ENCODE measurements at places on chromosomes 7 and 10. TPM values are rescaled to one million over a fixed set of nuclear protein-coding genes. Genes with fewer than 3 reads are reported as not detected.

DNA sequence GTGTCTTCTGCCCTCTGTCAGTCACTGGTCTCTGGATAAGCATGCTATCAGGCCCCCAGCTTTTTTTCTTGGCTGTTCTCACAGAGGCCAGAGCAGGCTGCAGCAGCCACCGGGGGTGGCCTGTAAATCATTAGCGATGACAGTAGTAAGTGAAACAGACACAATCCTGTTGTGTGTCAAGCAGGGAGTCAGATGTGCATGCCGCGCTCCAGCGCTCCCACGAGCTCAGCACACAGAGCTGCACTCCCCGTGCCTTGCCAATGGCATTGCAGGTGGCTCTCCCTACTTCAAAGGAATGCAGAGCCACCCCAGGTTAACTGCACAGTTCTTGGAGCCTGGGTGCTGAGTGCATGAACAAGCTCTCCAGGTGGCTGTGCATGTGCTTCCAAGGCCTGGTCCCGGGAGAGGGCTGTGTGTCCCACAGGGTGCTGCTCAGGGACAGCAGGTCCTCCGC, 226.1 kb downstream of the GLRX3 start:
- no peak for DNase-seq
- no peak overlapping the region for H3K27ac ChIP-seq
- no peaks in the 10 kb centered on the region for H3K36me3 ChIP-seq
- H3K27me3 ChIP-seq = no peaks in the 10 kb centered on the region
- H3K4me1 ChIP-seq = no peaks in the 10 kb centered on the region

- H3K27me3 ChIP-seq = no peaks in the 10 kb centered on the region
- peaks cover 34% of the 10 kb centered on the region for H3K4me1 ChIP-seq
- H3K4me3 ChIP-seq = no peak overlapping the region
- H3K36me3 ChIP-seq = no peaks in the 10 kb centered on the region
- peak overlapping the region; percentile 26 for H3K27ac ChIP-seq
Observed at GRCh38 chr10:131145756-131146155, 165.8 kb downstream of the TCERG1L start.

DNA sequence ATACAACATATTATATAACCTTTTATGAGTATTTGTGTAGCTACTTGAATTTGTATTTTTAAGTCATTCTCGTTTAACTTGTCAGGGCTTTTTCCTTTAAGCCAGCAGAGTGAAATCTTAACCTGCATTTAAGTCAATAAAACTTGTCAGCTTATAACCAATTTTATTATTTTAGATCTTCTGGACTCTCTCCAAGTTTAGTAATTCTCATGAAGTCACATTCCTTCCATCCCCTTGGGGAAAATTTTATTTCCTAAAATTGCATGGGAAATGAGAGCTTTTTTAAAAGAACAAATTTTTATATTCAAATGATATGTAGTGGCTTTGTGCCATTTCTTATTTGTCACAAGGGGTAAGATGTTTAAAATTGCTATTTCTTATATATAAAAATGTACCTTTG, 74.0 kb downstream of the SEPTIN7 start:
- H3K27me3 ChIP-seq = no peaks in the 10 kb centered on the region
- no peak overlapping the region for H3K4me3 ChIP-seq
- peak; percentile 50 for DNase-seq
- H3K27ac ChIP-seq = peak overlapping the region; percentile 13
- H3K36me3 ChIP-seq = peaks cover 3% of the 10 kb centered on the region
- H3K4me1 ChIP-seq = peaks cover 24% of the 10 kb centered on the region

DNA sequence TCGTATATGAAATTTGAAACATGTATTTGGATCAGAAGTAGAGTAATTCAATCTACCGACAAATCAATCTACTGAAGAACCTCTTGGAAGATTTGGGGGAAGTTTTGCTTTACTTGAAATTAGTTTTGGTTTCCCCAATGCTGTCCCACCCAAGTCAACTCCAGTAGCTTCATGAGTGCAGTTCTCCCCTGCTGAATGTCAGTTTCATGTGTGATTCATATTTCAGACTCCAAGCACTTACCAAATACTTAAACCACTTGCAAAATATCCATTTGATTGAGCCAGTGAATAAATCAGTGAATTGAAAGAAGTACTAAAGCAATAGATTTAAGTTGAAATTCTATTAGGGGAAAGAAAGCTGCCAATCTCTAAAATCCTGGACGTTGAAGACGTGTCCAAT, 9.3 kb downstream of the CALML5 start:
- no peak overlapping the region for H3K4me3 ChIP-seq
- H3K4me1 ChIP-seq = no peaks in the 10 kb centered on the region
- DNase-seq = no peak

- no peak for DNase-seq
- no peaks in the 10 kb centered on the region for H3K27me3 ChIP-seq
- H3K27ac ChIP-seq = no peak overlapping the region
- no peaks in the 10 kb centered on the region for H3K36me3 ChIP-seq
Observed at GRCh38 chr10:97514344-97514743, 15.6 kb downstream of the UBTD1 start.

GRCh38 chr7:5697754-5698424, 83.6 kb downstream of the RNF216 start:
- no peak for DNase-seq
- H3K4me1 ChIP-seq = peaks cover 8% of the 10 kb centered on the region
- no peak overlapping the region for H3K4me3 ChIP-seq

DNA sequence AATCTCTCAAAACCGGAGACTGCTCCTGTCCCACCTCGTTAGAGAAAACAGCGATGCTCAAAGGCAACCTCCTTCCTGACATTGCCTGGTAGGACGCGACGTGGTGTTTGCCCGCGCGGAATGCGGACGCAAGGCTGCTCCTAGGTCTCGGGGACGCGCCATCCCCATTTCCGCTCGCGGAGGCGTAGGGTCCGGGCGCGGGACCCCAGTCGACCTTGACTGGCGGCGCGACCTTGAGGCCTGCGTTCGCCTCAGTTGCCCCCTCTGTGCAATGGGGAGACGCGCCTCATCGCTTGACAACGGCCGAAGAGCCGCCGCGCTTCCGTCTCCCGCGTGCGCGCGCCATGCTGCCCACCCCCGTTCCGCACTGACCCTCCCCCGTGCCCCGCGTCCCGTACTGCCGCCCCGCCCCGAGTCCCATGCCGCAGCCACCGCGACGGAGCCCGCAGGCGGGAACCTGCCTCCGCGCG, 412 bp upstream of the PPIA start:
- peaks cover 37% of the 10 kb centered on the region for H3K36me3 ChIP-seq
- H3K4me3 ChIP-seq = peak overlapping the region; percentile 64
- peaks cover 18% of the 10 kb centered on the region for H3K4me1 ChIP-seq
- no peaks in the 10 kb centered on the region for H3K27me3 ChIP-seq
- DNase-seq = no peak

DNA sequence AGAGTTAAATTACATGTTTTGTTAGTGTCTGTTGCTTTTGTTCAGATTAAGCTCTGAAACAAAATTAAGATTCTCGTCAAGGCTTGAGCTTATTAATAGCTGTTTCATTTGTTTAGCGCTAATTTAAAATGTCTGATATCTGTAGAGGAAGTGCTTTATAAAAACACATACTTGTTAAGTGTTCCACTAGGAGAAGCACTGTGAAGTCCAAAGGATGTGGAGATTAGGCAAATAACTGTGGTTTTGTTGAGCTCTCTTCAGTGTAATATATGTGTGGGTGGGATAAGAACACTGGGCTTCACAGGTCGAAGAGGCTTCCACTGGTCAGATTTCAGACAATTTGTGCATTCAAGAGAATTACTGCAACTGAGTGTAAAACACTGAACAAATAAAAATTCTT, 242.0 kb downstream of the AUTS2 start:
- H3K36me3 ChIP-seq = no peaks in the 10 kb centered on the region
- peaks cover 48% of the 10 kb centered on the region for H3K4me1 ChIP-seq
- no peak overlapping the region for H3K4me3 ChIP-seq
- H3K27me3 ChIP-seq = no peaks in the 10 kb centered on the region
- no peak overlapping the region for H3K27ac ChIP-seq

DNA sequence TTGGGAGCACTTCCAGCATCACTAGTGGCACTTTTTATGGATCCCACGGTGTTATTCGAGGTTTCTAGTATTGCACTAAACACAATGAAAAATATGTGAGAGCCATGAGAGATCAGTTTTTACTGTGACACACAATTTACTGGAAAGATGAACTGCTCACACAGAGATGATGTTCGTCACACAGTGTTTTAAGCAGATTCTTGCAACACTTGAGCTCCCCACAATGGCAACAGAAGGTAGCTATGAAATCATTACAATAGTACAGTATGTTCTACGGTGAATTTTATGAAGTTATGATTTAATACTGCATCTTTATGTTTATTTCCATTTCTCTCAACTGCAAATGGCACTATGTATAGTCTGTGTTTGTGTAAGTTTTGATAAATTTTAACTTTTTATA, 27.4 kb upstream of the ENTPD1 start:
- peaks cover 15% of the 10 kb centered on the region for H3K27me3 ChIP-seq
- DNase-seq = no peak
- H3K4me1 ChIP-seq = no peaks in the 10 kb centered on the region
- H3K27ac ChIP-seq = no peak overlapping the region
- H3K36me3 ChIP-seq = no peaks in the 10 kb centered on the region
- no peak overlapping the region for H3K4me3 ChIP-seq

DNA sequence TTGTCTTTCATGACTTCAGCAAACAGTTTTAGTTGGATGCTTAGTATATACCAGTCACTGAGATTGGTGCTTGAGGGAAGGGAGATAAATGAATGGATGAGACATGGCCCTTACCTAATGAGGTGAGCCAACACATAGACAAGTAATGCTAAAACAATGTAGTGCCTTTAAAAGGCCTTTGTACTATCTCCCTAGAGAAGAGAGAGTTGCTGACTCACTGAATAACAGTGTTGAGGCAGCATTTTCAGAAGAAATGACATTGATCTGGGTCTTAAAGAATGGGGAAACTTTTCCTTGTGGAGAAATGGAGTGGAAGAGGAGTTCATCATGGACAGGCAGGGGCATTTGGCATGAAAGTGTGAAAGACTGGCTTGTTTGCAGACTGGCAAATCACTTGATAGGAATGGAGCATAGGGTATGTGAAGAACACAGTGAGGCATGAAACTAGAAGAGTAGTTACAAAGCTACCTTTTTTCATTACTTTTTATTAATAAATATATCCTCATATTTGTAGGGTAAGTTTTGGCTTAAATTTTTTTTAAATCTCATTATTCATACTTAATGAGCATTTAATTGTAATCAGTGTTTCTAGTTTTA, 91.2 kb downstream of the KAT6B start:
- no peaks in the 10 kb centered on the region for H3K27me3 ChIP-seq
- H3K27ac ChIP-seq = no peak overlapping the region
- no peak overlapping the region for H3K4me3 ChIP-seq
- no peak for DNase-seq
- no peaks in the 10 kb centered on the region for H3K36me3 ChIP-seq

DNA sequence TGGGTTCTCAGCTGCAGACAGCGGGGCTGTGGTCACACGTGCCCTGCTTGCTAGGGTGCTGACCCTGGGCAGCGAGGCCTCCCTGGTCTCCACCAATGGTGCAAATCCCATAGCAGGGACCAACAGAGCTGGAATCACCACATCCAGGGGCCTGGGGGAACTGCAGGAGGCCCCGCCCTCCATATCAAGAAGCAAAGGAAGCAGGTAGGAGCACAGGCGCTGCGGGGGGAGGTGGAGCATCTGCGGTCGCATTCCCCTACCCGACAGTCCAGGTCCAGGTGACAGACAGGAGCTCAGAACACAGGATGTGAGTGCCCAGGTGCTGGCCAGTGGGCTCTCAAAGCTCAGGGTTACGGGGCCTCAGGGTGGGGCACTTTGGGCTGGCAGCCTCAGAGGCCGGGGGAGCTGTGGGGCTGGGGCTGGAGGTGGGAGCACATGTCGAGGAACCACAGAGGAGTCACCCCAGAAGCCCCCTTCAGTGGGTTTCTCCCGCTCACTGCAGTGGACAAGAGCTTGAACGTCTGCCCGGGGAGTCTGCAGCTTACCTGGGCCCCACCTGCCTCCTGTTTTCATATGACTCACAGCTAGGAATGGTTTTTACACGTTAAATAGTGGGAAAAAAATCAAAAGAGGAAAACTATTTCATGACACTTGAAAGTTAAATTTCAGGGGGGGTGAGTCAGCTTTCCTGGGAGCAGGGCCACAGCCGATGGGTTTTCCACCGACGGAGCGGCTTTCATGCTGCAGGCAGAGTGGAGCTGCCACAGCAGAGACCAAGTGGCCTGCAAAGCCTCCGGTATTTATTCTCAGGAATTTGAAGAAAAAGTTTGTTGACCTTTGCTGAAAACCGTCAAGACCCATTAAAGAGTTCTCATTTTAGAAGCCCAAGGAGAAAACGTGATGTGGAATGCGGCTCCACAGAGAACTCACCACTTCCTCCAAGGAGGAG, 148.7 kb upstream of the PPP2R2D start:
- H3K36me3 ChIP-seq = no peaks in the 10 kb centered on the region
- no peaks in the 10 kb centered on the region for H3K27me3 ChIP-seq
- no peak for DNase-seq
- no peak overlapping the region for H3K27ac ChIP-seq
- H3K4me1 ChIP-seq = no peaks in the 10 kb centered on the region

- peak; percentile 57 for DNase-seq
- H3K4me1 ChIP-seq = peaks cover 7% of the 10 kb centered on the region
- peaks cover 5% of the 10 kb centered on the region for H3K36me3 ChIP-seq
- no peak overlapping the region for H3K4me3 ChIP-seq
Observed at GRCh38 chr7:91852263-91852741, 28.2 kb downstream of the MTERF1 start.

DNA sequence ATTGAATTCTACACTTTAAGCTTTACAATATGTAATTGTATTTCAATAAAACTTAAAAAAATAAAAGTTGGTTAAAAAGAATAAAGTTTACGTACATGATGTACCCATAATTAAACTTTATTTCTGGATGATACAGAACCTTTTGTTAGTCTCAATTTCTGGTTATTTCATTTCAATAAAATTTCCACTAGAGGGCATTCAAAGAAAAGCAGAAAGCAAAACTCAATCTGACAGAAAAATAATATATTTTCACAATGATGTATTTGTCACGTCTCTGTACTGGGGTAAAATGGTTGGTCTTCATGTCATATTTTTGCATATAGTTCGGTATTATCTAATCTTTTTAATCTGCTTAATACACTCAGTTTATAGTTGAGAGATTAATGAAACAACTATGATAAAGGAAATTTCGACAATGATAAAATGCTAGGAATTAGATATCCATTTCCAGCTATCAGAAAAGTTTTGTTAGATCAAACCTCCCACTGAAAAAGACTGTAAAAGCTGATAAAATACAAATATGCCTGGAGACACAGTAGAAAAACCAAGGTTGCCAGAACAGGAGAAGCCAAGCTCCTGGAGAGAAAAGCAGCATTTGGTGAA, 27.4 kb downstream of the ASZ1 start:
- no peaks in the 10 kb centered on the region for H3K27me3 ChIP-seq
- no peaks in the 10 kb centered on the region for H3K36me3 ChIP-seq
- H3K27ac ChIP-seq = no peak overlapping the region
- H3K4me1 ChIP-seq = no peaks in the 10 kb centered on the region
- peak; percentile 19 for DNase-seq
- H3K4me3 ChIP-seq = no peak overlapping the region

WNT2 gene
- not detected for total RNA-seq

OR2A7 gene
- 1.2 TPM for total RNA-seq

FAM25A gene
- total RNA-seq = not detected

HNRNPH3 gene
- total RNA-seq = 251 TPM

RNLS gene
- total RNA-seq = 8.1 TPM

ZFAND2A gene
- total RNA-seq = 26.1 TPM

All from A673 (cell line).